ENCODE measurements at places on chromosomes 2 and 18. TPM values are rescaled to one million over a fixed set of nuclear protein-coding genes. Genes with fewer than 3 reads are reported as not detected.

Gene PDE1A
- total RNA-seq, result not detected

Gene ACMSD
- not detected for total RNA-seq

Gene RBM44
- total RNA-seq, result 0.61 TPM

Gene PROKR1
- not detected for total RNA-seq

Gene PFN4
- total RNA-seq, result not detected

Gene ATP6V1C2
- total RNA-seq, result not detected

Gene UPP2
- total RNA-seq, result not detected

- no peak overlapping the region for H3K4me3 ChIP-seq
- H3K27me3 ChIP-seq, result no peaks in the 10 kb centered on the region
- H3K36me3 ChIP-seq, result no peaks in the 10 kb centered on the region
- no peaks in the 10 kb centered on the region for H3K4me1 ChIP-seq
Measured at GRCh38 chr2:217722883-217723472, 279.8 kb downstream of the TNS1 start.

DNA sequence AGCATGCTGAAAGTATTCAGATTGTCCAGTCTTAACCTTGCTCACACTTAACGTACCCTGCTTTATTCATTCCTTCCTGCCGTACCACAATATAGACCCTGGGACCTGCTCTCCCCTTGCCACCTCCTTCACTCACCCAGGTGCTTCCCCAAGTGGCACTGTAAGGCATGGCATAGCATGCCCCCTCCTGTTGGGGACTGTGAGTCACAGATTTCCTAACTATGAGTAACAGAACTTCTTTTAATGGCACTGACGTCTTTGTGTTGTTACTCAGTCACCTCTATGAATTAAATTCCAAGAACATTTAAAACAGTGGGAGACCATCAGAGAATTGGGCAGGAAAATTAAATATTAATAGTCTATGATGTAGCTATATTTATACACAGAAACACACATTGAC, 117.2 kb downstream of the CTNNA2 start:
- H3K27ac ChIP-seq, result no peak overlapping the region
- no peak overlapping the region for H3K4me3 ChIP-seq
- no peaks in the 10 kb centered on the region for H3K27me3 ChIP-seq
- no peaks in the 10 kb centered on the region for H3K4me1 ChIP-seq
- DNase-seq, result no peak

DNA sequence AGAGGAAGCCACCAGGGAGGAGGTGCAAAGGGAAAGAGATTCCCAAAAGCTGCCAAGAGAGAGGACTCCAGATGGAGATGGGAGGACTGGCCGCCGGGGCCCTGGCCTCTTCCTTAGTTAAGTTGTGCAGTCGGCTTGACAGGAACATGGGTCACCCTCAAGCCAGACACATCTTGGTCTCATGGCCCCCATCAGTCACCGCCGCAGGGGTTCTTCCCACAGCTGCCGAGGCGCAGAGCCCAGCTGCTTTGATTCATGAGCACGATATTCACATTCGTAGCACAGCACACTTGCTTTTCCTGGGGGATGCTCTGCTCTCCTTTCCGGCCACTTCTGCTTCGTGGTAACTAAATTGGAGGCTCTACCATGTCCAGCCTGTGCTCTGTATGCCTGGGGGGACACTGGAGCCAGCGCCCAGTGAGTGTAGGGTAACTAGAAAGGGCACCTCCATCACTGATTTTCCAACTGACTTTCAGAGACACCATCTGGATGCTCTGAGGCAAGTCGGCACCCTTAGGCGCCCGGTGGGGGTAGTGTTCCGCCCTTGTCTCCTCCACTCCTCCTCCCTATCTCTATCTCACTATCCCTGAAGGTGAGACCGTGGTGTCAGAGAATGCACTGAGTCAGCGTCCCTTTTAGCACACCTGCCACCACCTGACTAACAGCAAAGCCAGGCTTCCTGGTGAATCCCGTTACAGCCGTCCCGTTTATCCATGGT, 13.3 kb downstream of the TWIST2 start:
- H3K27me3 ChIP-seq, result no peaks in the 10 kb centered on the region
- no peaks in the 10 kb centered on the region for H3K36me3 ChIP-seq
- H3K27ac ChIP-seq, result no peak overlapping the region
- no peak for DNase-seq

DNA sequence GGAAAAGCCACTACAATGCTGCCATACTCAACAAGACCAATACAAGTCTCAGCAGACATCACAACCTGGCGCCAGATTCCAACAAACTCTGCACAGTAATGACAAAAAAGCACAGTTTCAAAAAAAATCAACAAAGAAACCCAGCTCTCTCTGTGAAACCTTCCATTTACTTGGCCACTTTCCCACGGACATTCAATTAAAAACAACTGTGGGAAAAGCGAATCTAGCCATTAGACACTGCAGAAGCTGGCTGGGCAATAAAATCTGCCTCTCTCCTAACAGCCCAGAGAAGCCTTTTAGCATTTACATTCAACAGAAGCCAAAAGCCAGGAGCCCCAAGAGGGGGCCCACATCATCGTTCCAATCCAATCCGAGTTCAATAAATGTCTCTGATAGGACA, 128.9 kb downstream of the HDAC4 start:
- no peak for DNase-seq
- no peaks in the 10 kb centered on the region for H3K36me3 ChIP-seq
- no peaks in the 10 kb centered on the region for H3K27me3 ChIP-seq

- H3K4me3 ChIP-seq, result no peak overlapping the region
- DNase-seq, result no peak
- peaks cover 40% of the 10 kb centered on the region for H3K4me1 ChIP-seq
- H3K27me3 ChIP-seq, result no peaks in the 10 kb centered on the region
Measured at GRCh38 chr18:75204732-75205513, 4.0 kb downstream of the PTGR3 start.

DNA sequence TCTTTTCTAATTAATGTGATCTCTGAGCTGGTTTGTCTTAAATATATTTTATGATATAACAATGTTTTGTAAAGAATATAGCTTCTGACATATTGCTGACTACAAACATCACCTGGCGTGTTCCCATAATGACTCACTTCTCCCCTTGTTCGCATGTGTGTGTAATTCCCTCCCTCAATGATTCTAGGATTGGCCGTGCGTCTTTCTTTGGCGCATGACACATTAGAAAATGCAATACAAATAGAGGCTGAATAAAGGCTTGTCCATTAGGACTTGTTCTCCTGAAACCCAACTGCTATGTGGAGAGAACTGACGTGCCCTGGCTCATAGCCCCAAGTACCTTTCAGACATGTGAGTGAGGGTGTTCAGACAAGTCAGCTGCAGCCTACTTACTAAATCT, 159.7 kb upstream of the CDH20 start:
- H3K4me3 ChIP-seq, result no peak overlapping the region
- no peak overlapping the region for H3K27ac ChIP-seq
- H3K4me1 ChIP-seq, result no peaks in the 10 kb centered on the region
- DNase-seq, result no peak

DNA sequence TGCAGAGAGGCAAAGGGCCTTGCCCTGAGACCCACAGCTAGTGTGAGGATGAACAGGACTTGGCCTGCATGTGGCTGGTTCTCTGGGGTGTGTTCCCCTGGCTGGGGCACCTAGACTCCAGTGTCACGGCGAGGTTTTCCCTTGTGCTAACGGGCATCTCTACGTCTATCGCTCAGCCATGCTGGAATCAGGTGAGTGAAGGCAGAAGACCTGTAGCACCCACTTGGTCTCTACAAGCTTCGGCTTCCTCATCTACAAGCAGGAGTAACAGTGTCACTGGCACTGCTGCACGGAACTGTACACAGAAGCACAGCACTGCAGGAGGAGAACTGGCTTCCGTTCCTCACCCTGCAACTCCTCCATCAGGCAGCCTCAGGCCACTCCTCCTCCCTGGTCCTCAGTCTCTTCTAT, 30.6 kb downstream of the HS1BP3 start:
- no peaks in the 10 kb centered on the region for H3K4me1 ChIP-seq
- H3K36me3 ChIP-seq, result peaks cover 36% of the 10 kb centered on the region
- H3K27me3 ChIP-seq, result no peaks in the 10 kb centered on the region
- no peak overlapping the region for H3K27ac ChIP-seq

- H3K27ac ChIP-seq, result peak overlapping the region; percentile 18
- peaks cover 69% of the 10 kb centered on the region for H3K4me1 ChIP-seq
- H3K27me3 ChIP-seq, result no peaks in the 10 kb centered on the region
- H3K36me3 ChIP-seq, result no peaks in the 10 kb centered on the region
- H3K4me3 ChIP-seq, result no peak overlapping the region
Measured at GRCh38 chr2:224982910-224983711, 59.2 kb downstream of the DOCK10 start.

- H3K36me3 ChIP-seq, result no peaks in the 10 kb centered on the region
- H3K4me1 ChIP-seq, result no peaks in the 10 kb centered on the region
- no peaks in the 10 kb centered on the region for H3K27me3 ChIP-seq
Measured at GRCh38 chr2:26988058-26988860, 17.8 kb downstream of the MAPRE3 start.

DNA sequence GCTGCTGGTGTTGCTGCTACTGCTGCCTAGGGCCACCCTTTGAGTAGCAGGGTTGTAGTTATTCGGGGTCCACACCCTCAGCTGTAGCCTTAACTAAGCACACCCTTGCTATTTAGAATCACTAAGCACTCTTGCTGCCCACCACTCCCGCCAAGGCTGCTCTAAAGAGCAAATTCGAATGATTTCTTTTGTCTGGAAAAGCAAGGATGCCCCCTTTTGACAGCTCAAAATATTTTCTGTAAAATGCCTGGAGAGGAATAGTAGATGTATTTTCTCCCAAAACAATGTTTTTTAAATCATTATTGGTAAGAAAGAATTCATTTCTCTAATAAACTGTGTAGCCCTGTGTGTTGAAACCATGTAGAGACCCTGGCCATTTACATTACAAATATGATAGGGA, 80.8 kb upstream of the PAPOLG start:
- no peak for DNase-seq
- H3K27me3 ChIP-seq, result no peaks in the 10 kb centered on the region
- H3K4me3 ChIP-seq, result no peak overlapping the region
- H3K36me3 ChIP-seq, result no peaks in the 10 kb centered on the region
- H3K4me1 ChIP-seq, result no peaks in the 10 kb centered on the region

- H3K36me3 ChIP-seq, result no peaks in the 10 kb centered on the region
Measured at GRCh38 chr2:125296742-125297141, 1271.7 kb downstream of the CNTNAP5 start.

DNA sequence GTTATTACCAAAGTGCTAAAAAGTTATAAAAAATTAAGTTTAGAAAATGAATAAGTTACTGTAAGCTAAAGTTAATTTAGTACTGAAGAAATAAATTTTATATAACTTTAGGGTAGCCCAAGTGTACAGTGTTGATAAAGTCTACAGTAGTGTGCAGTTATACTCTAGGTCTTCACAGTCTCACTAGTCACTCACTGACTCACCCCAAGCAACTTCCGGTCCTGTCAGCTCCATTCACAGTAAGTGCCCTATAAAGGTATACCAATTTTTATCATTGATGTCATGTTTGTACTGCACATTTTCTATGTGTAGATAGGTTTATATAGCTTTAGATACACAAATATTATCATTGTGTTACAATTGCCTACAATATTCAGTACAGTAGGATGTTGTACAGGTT, 518.3 kb upstream of the PIK3C3 start:
- H3K4me3 ChIP-seq, result no peak overlapping the region
- DNase-seq, result no peak
- no peaks in the 10 kb centered on the region for H3K36me3 ChIP-seq
- H3K27me3 ChIP-seq, result no peaks in the 10 kb centered on the region
- H3K4me1 ChIP-seq, result no peaks in the 10 kb centered on the region

DNA sequence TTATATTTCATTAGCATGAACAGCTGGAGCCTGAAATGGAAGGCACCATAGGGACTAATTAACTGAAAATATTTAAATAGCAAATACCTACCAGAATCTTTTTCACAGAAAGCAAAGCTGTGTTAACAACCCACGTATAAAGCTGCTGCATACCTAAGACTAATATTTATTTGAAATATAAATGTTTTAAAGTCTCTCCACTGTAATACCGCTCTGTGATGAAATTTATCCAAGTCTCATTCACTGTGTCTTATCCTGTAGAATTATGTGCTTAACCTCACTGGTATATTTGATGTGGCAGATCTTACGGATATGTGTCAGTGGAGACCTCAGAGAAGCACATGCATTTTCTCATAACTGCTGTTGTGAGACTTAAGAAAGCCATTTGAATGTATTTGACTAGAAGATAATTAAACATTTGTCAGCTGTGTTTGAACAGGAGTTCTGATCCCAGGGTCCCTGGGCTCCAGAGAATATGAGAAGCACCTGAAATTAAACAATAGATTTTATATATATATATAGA, 373.3 kb downstream of the ZNF804A start:
- no peaks in the 10 kb centered on the region for H3K27me3 ChIP-seq
- H3K27ac ChIP-seq, result no peak overlapping the region
- no peak for DNase-seq
- H3K36me3 ChIP-seq, result no peaks in the 10 kb centered on the region
- no peak overlapping the region for H3K4me3 ChIP-seq

Measured in CD4-positive, alpha-beta memory T cell (primary cell).